ENCODE measurements at places on chromosomes 4 and X. TPM values are rescaled to one million over a fixed set of nuclear protein-coding genes. Genes with fewer than 3 reads are reported as not detected.
A peak's percentile ranks its signal among the peaks of the same experiment; 100 is the strongest.

- DNase-seq, result no peak
- H3K27ac ChIP-seq, result no peak overlapping the region
- no peaks in the 10 kb centered on the region for H3K4me1 ChIP-seq
These were observed 46.5 kb downstream of the EVC start for GRCh38 chr4:5757536-5757935.

DNA sequence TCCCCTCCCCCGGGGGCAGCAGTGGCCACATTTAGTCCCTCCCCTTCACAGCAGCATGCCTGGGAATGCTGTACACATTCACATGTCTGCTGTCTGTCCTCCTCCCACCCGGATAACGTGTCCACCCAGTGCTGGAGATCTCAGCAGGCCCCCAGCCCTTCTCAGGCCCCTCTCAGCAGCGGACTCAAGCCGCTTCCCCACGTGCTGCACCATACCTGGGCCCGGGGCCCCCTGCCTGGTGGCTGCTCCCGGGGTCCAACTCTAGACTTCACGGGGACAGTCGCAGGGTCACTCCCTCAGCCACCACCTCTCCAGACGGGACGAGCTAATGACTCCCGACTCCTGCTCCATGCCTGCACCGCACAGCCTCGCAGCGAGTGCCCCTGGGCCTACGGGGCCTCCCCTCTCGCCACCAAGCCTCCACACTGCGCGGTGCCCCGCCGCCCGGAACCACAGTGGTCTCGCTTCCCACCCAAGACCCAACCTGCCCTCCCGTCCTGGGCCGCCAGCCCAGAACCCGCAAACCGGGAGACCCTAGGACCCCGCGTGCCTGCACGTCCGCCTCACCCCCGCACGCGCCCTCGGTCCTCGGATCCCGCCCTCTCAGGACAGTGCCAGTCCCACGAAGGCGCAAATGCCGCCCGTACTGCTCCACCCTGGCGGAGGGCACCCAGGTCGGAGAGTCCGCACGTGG lies 1.3 kb upstream of the PCGF3 start:
- no peak overlapping the region for H3K4me3 ChIP-seq
- no peaks in the 10 kb centered on the region for H3K36me3 ChIP-seq
- H3K27ac ChIP-seq, result no peak overlapping the region
- no peak for DNase-seq

- no peak for DNase-seq
- no peaks in the 10 kb centered on the region for H3K36me3 ChIP-seq
- H3K27me3 ChIP-seq, result no peaks in the 10 kb centered on the region
- H3K27ac ChIP-seq, result no peak overlapping the region
- no peaks in the 10 kb centered on the region for H3K4me1 ChIP-seq
- no peak overlapping the region for H3K4me3 ChIP-seq
These were observed 9.7 kb upstream of the TSR2 start for GRCh38 chrX:54430519-54430918.

DNA sequence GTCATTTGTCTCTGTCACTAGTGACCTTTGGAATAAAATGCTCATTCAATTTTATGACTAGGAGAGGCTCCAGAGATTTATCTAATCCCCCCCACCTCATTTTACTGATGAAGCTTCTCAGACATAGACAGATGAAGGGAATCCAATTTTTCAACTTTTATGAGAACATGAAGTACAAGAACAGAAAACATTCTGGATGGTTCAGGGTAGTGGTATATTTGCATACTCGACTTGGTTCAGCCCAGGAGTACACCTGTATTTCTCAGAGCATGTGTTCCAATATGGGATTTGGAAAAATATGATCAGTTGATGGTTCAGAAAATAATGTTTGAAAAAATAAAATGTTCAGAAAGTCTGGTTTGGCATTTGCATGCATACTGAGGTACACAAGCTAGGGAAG lies 131.4 kb upstream of the GALNT7 start:
- H3K4me1 ChIP-seq, result peaks cover 14% of the 10 kb centered on the region
- H3K27me3 ChIP-seq, result no peaks in the 10 kb centered on the region
- H3K27ac ChIP-seq, result no peak overlapping the region
- no peak for DNase-seq
- no peak overlapping the region for H3K4me3 ChIP-seq

DNA sequence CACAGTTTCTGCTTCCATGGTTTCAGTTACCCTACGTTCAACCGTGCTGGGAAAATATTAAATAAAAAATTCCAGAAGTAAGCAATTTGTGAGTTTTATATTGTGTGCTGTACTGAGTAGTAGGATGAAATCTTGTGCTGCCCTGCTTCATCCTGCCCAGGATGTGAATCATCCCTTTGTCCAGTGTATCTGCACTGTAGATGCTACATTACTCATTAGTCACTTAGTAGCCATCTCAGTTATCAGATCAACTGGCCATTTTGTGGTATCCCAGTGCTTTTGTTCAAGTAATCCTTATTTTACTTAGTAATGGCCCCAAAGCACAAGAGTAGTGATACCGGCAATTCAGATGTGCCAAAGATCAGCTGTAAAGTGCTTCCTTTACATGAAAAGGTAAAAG lies 97.9 kb downstream of the COX18 start:
- H3K27me3 ChIP-seq, result no peaks in the 10 kb centered on the region
- H3K4me1 ChIP-seq, result no peaks in the 10 kb centered on the region
- H3K27ac ChIP-seq, result no peak overlapping the region

- H3K36me3 ChIP-seq, result no peaks in the 10 kb centered on the region
- H3K27me3 ChIP-seq, result no peaks in the 10 kb centered on the region
- DNase-seq, result no peak
- H3K27ac ChIP-seq, result no peak overlapping the region
- H3K4me3 ChIP-seq, result no peak overlapping the region
- no peaks in the 10 kb centered on the region for H3K4me1 ChIP-seq
These were observed 144.8 kb upstream of the UNC5C start for GRCh38 chr4:95693594-95693993.

DNA sequence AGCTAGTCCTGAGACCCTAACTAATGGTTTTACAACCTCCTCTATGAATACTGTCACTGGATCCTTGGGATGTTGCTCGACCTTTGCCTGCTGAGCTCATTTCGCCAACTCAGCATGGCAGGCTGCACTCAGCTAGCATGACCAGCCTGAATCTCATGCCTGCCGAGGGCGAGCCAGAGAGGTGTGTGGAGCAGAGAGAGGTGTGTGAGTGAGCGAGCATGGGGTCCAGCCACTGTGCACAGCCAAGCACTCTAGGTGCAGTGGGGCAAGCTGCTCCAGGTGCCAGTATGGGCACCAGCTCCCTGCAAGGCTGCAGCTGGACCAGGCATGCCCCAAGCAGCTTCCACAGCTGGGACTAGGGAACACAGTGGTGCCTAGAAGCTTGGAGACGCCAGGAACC lies 410.9 kb downstream of the PCDH10 start:
- no peaks in the 10 kb centered on the region for H3K36me3 ChIP-seq
- DNase-seq, result no peak
- no peak overlapping the region for H3K4me3 ChIP-seq
- no peaks in the 10 kb centered on the region for H3K4me1 ChIP-seq
- H3K27ac ChIP-seq, result no peak overlapping the region

DNA sequence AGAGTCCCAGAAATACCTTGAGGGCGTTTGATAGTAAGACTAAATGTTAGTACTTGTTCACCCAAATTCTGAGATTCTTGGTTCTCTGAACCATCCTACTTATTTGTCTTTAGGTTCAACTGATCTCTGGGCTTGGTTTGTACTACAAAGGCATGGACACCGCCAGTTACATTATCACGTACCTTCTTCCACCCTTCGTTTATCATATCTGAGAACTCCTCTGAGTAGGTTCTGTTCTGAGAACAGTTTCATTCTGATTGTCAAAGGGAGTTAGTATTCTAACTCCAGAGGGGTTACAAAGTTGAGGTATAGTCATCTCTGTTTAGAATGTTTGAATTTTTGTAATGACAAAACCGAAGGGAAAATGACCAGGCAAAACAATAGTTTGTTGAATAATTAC lies 19.3 kb downstream of the ZFX start:
- DNase-seq, result no peak
- H3K27ac ChIP-seq, result no peak overlapping the region
- H3K4me3 ChIP-seq, result no peak overlapping the region
- no peaks in the 10 kb centered on the region for H3K4me1 ChIP-seq
- H3K27me3 ChIP-seq, result no peaks in the 10 kb centered on the region

GRCh38 chr4:86855572-86855971 lies 6.4 kb upstream of the SLC10A6 start:
- no peak for DNase-seq
- no peak overlapping the region for H3K4me3 ChIP-seq
- no peaks in the 10 kb centered on the region for H3K36me3 ChIP-seq

GRCh38 chr4:152500800-152501434 lies 35.0 kb downstream of the FBXW7 start:
- no peaks in the 10 kb centered on the region for H3K4me1 ChIP-seq
- H3K27me3 ChIP-seq, result no peaks in the 10 kb centered on the region
- peak; percentile 77 for DNase-seq
- H3K4me3 ChIP-seq, result no peak overlapping the region
- no peaks in the 10 kb centered on the region for H3K36me3 ChIP-seq

GRCh38 chrX:65871671-65872311 lies 168.1 kb downstream of the VSIG4 start:
- no peak for DNase-seq
- no peaks in the 10 kb centered on the region for H3K27me3 ChIP-seq
- H3K4me1 ChIP-seq, result no peaks in the 10 kb centered on the region
- no peak overlapping the region for H3K27ac ChIP-seq
- H3K36me3 ChIP-seq, result no peaks in the 10 kb centered on the region
- H3K4me3 ChIP-seq, result no peak overlapping the region

DNA sequence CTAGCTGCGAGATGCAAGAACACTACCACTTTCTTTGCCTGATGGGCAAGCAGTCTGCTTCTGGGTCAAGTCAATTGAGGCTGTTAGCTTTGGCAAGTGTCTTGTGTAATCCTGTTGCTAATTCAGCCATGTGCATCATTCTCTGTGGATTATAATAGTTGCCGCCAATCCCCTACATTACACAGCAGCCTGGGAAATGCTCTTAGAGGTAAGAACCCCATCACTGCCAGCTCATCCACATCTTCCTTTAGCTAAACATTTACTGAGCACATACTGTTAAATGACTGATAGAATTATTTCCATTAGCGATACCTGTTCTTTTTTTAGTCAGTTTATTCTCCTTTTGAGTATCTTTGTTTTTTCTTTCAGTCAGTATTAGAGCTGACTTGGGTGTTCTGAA lies 116.2 kb downstream of the CBR4 start:
- DNase-seq, result no peak
- H3K4me1 ChIP-seq, result no peaks in the 10 kb centered on the region
- H3K36me3 ChIP-seq, result no peaks in the 10 kb centered on the region
- H3K4me3 ChIP-seq, result no peak overlapping the region

- H3K27ac ChIP-seq, result no peak overlapping the region
- no peak overlapping the region for H3K4me3 ChIP-seq
- H3K36me3 ChIP-seq, result peaks cover 44% of the 10 kb centered on the region
- no peaks in the 10 kb centered on the region for H3K27me3 ChIP-seq
These were observed 8.1 kb upstream of the NAAA start for GRCh38 chr4:75948822-75949444.

Gene ABLIM2
- 12.4 TPM for total RNA-seq

Gene KLF8
- total RNA-seq, result 4.3 TPM

Gene FAM199X
- total RNA-seq, result 9.1 TPM

Gene NPY1R
- total RNA-seq, result 1.8 TPM
